OCI-M1 (cell line): ENCODE measurements at places on chromosomes 7 and 10.

DNA sequence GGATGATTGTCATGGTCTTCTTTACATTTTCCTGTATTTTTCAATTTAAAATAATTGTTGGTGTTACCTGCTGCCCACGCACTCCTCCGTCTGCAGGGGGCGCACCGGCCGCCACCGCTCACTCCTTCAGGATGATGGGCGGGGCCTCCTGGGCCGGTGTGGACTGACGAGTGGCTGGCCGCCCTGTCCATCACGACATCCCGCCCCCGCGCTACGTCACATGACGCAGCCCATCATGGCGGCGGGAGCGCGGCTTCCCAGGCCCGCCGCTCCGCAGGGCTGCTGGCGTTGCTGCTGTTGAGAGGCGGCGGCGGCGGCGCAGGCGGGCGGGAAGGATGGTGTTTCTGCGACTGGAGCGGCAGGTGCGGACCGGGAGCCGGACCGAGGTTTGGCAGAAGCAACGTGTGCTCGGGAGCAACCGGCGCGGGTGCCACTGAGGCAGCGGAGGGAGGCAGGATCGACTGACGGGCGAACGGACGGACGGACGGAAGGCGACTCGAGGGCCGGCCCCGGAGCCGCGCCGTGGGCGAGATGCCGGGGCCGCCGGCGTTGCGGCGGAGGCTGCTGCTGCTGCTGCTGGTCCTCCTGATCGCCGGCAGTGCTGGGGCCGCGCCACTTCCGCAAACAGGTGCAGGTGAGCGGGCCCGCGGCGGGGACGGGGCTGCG is at the start of gene LMTK2:
Gene LMTK2 (plus strand): TSS at position 216 of the 666 bp plus-strand sequence. CDS start 316 bp downstream, at position 532.
- DNase-seq, result peak; percentile 98

GRCh38 chr7:135283959-135284638 is 50.5 kb downstream of the STRA8 start:
- no peak for DNase-seq

DNA sequence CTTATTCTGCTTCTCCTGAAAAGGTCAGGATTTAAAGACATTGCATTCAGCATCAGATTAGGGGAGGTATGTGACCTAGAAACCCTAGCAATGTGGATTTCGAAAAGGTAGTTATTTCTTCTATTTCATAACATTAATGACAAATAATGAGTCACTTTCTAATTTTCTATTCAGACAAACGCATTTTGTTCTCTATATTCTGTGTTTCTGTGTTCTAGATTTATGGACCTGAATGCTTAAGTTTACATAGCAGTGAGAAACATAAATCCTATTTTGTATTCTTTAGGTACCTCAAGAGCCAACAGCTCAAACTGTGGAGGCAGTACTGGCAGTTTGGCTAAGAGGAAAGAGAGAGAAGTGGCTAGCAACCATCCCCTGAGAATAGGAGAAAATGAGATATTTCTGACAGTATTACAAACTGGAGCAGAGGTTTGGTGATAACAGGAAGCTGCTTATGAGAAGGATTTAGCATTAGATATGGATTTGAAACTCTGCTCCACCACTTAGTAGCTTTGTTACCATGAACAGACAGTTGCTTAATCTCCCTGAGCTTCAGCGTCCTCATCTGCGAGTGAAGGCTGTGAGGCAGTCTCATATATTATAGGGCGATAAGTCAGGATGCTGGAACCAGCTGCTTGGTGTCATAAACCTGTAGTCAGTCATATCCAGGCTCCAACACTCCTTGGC is 28.2 kb downstream of the CDK14 start:
- DNase-seq, result no peak

DNA sequence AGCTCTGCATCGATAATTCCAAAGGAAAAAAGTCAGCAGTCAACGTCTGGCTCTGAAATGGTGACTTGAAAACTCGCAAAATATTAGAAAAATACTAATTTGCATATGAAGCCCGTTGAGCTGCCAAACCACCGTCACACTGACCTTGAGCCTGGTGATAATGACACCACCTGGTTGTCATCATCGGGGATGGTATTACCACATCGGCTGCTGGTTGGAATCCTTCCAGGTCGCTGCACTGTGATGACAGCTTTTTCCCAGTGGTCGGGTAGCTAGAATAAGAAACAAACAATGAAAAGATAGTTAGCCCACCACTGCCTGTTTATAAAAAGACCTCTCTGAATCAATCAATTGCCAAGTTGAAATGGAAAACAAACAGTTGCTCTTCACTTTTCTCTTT is 41.6 kb downstream of the LAMB1 start:
- DNase-seq, result no peak

DNA sequence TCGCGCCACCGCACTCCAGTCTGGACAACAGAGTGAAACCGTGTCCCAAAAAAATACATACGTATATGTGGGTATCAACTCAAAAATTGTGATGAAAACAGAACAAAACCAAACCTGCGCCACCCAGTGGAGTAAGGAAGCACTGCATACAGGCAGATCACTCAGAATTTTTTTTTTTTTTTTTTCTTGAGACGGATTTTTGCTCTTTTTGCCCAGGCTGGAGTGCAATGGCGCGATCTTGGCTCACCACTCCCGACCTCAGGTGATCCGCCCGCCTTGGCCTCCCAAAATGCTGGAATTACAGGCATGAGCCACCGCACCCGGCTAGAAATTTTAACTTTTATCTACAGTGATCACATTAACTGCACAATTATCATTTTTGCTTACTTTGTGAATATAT is 9.1 kb upstream of the TMEM236 start:
- peak; percentile 78 for DNase-seq
